ENCODE measurements at places on chromosomes 7 and 10.

DNA sequence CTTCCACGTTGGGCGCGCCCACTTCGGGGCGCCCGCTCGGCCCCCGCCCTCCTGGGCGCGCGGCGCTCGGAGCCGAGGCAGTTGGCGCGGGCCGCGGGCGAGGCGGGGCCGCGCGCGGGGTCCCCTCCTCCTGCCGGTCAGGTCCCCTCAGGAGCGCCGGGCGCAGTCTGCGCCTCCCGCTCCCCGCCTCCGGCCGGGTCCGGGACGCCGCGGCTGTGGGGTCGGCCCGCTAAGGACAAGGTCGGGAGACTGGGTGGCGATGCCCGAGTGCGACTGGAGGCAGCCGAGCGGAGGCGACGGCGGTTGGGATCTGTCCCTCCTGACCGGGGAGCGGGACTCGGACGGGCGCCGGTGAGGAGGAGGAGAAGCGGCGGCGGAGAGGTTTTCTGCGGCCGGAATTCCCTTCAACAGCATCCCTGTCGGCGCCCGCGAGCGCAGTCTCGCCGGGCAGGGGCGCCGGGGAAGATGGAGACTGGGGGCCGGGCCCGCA lies at the start of gene ATRNL1:
Gene ATRNL1, plus strand, starts transcription at position 80 of the 490 bp plus-strand sequence. Its CDS starts 386 bp downstream, at position 466.
- DNase-seq: peak; percentile 22

- no peak for DNase-seq
These were observed 3.3 kb downstream of the MINPP1 start for GRCh38 chr10:87507879-87508483.

GRCh38 chr10:92942226-92942625 lies 93.9 kb downstream of the EXOC6 start:
- DNase-seq: no peak

DNA sequence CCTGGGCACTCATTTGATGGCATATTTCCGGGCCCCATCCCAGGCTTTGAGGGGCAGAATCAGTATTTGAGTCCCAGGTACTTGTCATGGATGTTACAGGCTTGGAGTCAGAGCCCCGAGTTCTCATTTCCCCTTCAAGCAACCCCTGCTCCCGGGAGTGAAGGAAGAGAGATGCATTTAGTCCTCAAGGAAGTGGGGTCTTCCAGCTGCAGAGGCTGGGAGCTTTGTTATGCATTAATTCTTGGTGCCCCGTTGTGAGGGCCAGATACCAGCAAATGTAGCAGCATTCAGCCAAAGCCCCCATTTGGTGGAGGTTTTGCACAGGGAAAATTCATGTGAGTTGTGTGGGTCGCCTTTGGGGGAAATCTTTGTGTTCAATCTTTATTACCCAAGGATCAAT lies 38.7 kb upstream of the TCERG1L start:
- DNase-seq: no peak

DNA sequence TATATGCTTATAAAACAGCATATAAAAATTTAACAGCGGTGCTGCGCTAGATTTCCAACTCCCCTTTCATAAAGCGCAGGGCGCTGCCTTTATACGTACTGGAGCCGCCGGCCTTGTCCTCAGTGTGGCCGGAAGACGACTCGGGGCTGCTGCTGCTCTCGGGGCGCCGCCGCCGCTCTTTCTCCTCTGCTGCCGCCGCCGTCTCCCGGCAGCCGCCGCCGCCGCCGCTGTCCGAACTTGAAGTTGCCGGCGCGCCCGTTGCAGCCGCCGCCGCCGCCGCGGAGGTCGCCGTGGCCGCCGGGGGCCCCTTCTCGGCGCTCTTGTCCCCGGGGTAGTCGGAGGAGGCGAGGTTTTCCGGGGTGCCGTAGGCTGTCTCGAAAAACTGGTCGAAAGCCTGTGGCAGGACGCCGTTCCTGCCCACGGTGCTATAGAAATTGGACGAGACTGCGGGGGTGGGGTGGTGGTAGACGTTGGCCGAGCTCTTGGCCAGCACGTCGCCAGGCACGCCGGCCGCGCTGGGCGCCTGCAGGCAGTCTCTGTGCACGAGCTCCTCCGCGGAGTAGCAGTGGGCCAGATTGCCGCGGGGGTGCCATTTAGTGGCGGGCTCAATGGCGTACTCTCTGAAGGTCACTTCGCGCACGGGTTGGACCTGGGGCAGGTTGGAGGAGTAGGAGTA lies 557 bp downstream of the HOXA11 start:
- DNase-seq: peak; percentile 40

GRCh38 chr7:138460176-138460648 lies at the start of gene TRIM24:
TSS of gene TRIM24 (plus strand) at chr7:138460259. CDS start at chr7:138460549, 290 bp downstream.
- no peak for DNase-seq

DNA sequence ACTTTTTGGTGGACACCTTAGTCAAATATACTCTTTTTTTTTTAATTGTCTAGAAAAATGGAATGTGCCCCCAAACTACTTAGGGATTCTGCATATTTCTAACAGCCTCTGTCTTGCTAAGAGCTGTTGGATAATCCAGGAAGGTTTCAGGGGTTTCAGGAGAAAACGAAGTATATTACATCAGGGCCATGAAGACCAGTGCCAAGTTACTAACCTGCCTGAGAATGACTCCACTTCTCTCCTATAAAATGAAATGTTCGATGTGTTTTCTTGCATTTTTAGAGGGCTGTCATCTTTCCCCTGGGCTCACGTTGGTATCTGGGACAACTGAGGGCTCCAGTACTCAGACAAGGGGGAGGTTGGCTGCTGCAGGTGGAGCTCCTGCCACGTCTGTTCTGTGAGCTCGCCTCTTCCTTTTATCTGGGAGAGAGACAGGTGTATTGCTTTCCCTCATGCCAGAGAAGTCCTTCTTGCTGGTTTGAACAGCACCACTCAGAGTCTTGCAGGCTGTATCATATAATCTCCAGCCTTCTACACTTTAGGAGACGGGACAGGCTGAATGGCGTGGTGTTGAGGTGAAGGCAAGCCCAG lies 71.3 kb downstream of the CAMK1D start:
- no peak for DNase-seq

GRCh38 chr10:13701157-13701919 lies 114.6 kb downstream of the PRPF18 start:
- no peak for DNase-seq

GRCh38 chr10:62794306-62794705 lies 10.2 kb upstream of the ADO start:
- no peak for DNase-seq

GRCh38 chr10:43167498-43167889 lies 29.2 kb downstream of the CSGALNACT2 start:
- no peak for DNase-seq

GRCh38 chr10:44973323-44974081 lies 5.1 kb downstream of the DEPP1 start:
- no peak for DNase-seq

GRCh38 chr10:88386204-88386788 lies 196.8 kb downstream of the RNLS start:
- DNase-seq: peak; percentile 11

GRCh38 chr7:2108501-2109250 lies 124.1 kb downstream of the MAD1L1 start:
- DNase-seq: peak; percentile 60

GRCh38 chr7:54333952-54334351 lies 208.2 kb upstream of the VSTM2A start:
- DNase-seq: no peak

DNA sequence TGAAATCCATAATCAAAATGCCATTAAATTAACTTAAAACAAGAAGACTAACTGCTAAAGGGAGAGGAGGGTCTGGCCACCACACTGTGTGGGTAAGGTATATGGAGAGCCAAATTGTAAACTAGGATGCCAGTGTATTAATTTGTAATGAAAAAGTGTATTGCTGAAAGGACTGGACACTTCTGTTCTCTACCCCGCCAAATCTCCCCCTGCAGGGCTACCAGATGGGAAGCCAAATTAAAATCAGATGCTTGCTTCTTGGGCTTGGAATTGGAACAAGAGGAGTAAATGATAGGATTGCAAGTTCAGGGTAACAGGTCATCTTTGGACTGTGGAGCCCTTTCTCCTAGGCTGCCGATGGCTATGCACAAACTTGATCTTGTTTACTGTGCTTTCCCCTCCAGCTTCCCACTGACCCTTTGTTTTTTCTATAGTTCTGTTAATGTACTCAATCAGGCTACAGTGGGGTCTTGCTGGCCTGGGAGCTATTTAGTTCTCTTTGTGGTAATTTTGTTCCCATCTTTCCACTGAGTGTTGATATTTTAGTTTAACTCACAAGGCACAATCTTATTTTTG lies 932.1 kb upstream of the C7orf33 start:
- no peak for DNase-seq
